ENCODE measurements at places on chromosomes 13 and 19. TPM values are rescaled to one million over a fixed set of nuclear protein-coding genes. Genes with fewer than 3 reads are reported as not detected.

Gene ZNF90
- not detected for total RNA-seq

Gene ACER1
- not detected for total RNA-seq

Gene TMPRSS9
- not detected for total RNA-seq

Gene BRSK1
- total RNA-seq, result 3.1 TPM

Gene LYPD5
- total RNA-seq, result 0.32 TPM

Gene FAM124A
- total RNA-seq, result 2.4 TPM

Gene C1QTNF9
- total RNA-seq, result not detected

Gene NACC1
- 53.3 TPM for total RNA-seq

Gene PSPN
- total RNA-seq, result 0.97 TPM

Gene ELL
- total RNA-seq, result 3.7 TPM

Gene CAMSAP3
- total RNA-seq, result 6.1 TPM

Gene TMEM147
- 352 TPM for total RNA-seq

Gene COL4A1
- total RNA-seq, result 83.5 TPM

Gene CCL25
- not detected for total RNA-seq

Gene PLIN5
- total RNA-seq, result 0.13 TPM

Gene PBX4
- 1.3 TPM for total RNA-seq

Gene URAD
- not detected for total RNA-seq

Gene PROZ
- not detected for total RNA-seq

Gene CBY2
- total RNA-seq, result 0.14 TPM

Gene CEACAM19
- total RNA-seq, result 12.6 TPM

Gene CYP2F1
- total RNA-seq, result not detected

Gene ZNF844
- total RNA-seq, result not detected

Gene CEACAM20
- 0.06 TPM for total RNA-seq

Gene MEIOSIN
- total RNA-seq, result 0.05 TPM

Gene ONECUT3
- not detected for total RNA-seq

Gene CALR3
- total RNA-seq, result not detected

Gene CCDC70
- total RNA-seq, result not detected

Gene ZNF223
- 2.7 TPM for total RNA-seq

Gene SOX1
- not detected for total RNA-seq

Gene SWSAP1
- total RNA-seq, result 1.8 TPM

Gene LMTK3
- 4.9 TPM for total RNA-seq

Gene ATP4B
- total RNA-seq, result not detected

Gene ALOX5AP
- total RNA-seq, result 11.9 TPM

Gene SIGLEC10
- total RNA-seq, result not detected

Gene FBXO27
- total RNA-seq, result 4.5 TPM

Gene SIAH3
- not detected for total RNA-seq

Gene ALKBH7
- total RNA-seq, result 28.9 TPM

Gene PTGIR
- total RNA-seq, result not detected

Data from A549 treated with dexamethasone at 1 μM for 4 hours (cell line).